B cell (primary cell): ENCODE measurements at places on chromosomes 5 and 9. TPM values are rescaled to one million over a fixed set of nuclear protein-coding genes. Genes with fewer than 3 reads are reported as not detected.

PTGR1 gene
- total RNA-seq, result 0.29 TPM in 1 of 2 replicates, not detected in the other

PCDHA9 gene
- not detected in 2 replicates for total RNA-seq

SEC61B gene
- total RNA-seq, result 70.2 and 78.2 TPM in 2 replicates

WDR38 gene
- not detected in 2 replicates for total RNA-seq

LURAP1L gene
- not detected in 2 replicates for total RNA-seq

ELP1 gene
- 25.8 and 29.4 TPM in 2 replicates for total RNA-seq

- no peaks in the 10 kb centered on the region for H3K4me1 ChIP-seq
- DNase-seq, result no peak
- no peaks in the 10 kb centered on the region for H3K36me3 ChIP-seq
Observed at GRCh38 chr5:80917631-80918030, 42.5 kb upstream of the RASGRF2 start.

DNA sequence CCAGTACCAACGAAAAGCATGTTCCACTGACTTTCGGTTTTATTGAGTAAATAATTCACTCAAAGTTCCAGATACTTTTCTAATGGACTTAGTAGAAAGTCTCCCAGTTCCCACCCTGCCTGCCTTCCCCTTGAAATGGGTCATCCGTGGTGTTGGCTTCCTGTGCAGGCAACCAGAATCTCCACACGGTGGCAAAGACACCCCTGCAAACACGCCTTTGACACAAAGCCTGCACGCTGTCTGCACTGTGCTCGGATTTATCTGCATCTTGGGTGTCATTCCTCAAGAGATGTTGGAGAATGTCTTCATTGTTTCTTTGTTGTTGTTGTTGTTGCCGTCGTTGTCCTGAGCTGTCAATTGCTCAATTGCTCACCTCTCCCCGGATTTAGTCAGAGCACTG lies 150.0 kb upstream of the IRX2 start:
- H3K27me3 ChIP-seq, result no peaks in the 10 kb centered on the region
- H3K4me3 ChIP-seq, result no peak overlapping the region
- H3K4me1 ChIP-seq, result no peaks in the 10 kb centered on the region
- H3K27ac ChIP-seq, result no peak overlapping the region
- H3K36me3 ChIP-seq, result no peaks in the 10 kb centered on the region

GRCh38 chr5:28473531-28474107 lies 1435.2 kb upstream of the CDH9 start:
- no peaks in the 10 kb centered on the region for H3K4me1 ChIP-seq
- DNase-seq, result no peak
- H3K36me3 ChIP-seq, result no peaks in the 10 kb centered on the region
- H3K27ac ChIP-seq, result no peak overlapping the region
- no peak overlapping the region for H3K4me3 ChIP-seq
- H3K27me3 ChIP-seq, result no peaks in the 10 kb centered on the region

DNA sequence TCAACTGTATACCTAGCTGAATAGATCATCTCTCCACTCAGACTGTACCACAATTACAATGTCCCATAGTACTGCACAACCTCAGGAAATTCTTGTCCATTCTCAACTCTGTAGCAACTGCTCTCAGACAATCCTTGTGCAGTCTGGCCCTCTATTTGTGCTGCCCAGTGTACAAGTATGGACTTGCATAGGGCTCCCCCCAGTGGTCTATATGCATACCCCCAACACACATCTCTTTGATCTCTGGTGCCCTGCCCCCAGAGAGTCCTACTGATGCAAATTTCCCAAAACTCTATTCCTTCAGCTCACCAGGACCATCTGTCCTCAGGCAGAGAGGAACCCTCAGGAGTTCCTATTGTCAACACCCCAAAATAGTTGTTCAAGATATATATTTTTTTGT lies 205.3 kb downstream of the SLCO4C1 start:
- no peak overlapping the region for H3K4me3 ChIP-seq
- DNase-seq, result no peak
- H3K27me3 ChIP-seq, result no peaks in the 10 kb centered on the region
- no peaks in the 10 kb centered on the region for H3K4me1 ChIP-seq

DNA sequence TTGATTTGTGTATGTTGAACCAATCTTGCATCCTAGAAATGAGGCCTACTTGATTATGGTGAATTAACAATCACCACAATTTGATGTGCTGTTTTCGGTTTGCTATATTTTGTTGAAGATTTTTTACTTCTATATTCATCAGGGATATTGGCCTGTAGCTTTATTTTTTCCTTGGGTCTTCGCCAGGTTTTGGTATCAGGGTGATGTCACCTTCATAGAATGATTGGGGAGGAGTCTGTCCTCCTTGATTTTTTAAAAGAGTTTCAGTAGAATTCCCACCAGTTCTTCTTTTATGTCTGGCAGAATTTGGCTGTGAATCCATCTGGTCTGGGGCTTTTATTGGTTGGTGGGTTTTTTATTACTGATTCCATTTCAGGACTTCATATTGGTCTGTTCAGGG lies 115.2 kb downstream of the CPLANE1 start:
- H3K4me1 ChIP-seq, result no peaks in the 10 kb centered on the region
- no peak overlapping the region for H3K27ac ChIP-seq
- DNase-seq, result no peak
- no peaks in the 10 kb centered on the region for H3K27me3 ChIP-seq
- no peak overlapping the region for H3K4me3 ChIP-seq

DNA sequence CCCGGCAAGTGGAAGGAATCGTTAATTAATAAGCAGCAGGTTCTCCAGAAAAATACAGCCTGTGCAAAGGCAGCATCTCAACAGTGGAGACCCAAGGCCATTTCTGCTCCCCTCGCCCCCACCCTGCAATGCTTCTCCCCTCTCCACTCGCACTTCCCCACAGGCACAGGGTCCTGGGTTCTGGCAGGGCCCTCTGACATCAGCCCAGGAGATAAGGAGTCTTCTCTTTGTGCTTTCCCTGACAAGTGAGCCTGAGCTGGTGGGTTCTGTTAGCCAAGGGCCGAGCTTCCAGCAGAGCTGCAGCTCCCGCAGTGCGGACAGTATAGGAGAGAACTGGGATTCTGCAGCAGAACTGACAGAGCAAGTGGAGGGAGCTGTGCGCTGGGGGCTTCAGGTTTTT lies 257.5 kb downstream of the NSG2 start:
- H3K27ac ChIP-seq, result no peak overlapping the region
- DNase-seq, result no peak
- no peak overlapping the region for H3K4me3 ChIP-seq
- no peaks in the 10 kb centered on the region for H3K36me3 ChIP-seq
- no peaks in the 10 kb centered on the region for H3K27me3 ChIP-seq
- H3K4me1 ChIP-seq, result no peaks in the 10 kb centered on the region

DNA sequence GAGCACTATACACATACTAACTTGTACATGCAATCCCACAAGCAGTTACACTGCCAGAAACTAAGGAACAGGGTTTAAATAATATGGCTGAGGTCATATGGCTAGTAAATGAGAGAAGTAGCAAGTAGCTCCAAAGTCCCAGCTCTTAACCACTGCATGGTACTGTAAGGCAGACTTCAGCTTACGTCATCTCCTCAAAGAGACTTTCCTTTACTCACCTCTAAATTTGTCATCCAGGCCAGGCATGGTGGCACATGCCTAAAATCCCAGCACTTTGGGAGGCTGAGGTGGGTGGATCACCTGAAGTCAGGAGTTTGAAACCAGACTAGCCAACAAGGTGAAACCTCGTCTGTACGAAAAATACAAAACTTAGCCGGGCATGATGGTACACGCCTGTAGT lies 20.4 kb upstream of the SELENOP start:
- no peak for DNase-seq
- no peak overlapping the region for H3K4me3 ChIP-seq
- H3K27me3 ChIP-seq, result no peaks in the 10 kb centered on the region
- H3K27ac ChIP-seq, result no peak overlapping the region
- no peaks in the 10 kb centered on the region for H3K4me1 ChIP-seq

DNA sequence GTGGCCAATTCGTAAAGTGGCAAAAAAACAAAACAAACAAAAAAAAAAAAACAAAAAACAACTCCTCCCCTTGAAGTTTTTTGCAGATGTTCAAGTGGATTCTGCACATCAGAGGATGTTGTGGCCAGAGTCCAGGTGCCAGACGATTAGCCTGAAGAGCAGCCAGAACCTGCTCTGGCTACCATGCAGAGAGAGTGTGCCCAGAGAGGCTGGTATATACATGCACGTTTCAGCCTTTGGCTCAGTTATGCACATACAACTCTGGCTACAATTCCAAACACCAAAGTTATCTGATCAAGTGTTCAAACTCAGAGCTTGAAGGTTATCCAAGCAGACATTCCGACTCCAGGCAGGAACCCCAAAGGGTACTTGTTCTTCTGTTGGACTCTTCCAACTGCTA lies 34.7 kb downstream of the GGTA1 start:
- no peak overlapping the region for H3K27ac ChIP-seq
- peak; percentile 9 for DNase-seq
- H3K4me1 ChIP-seq, result no peaks in the 10 kb centered on the region

GRCh38 chr5:149227168-149227826 lies 44.4 kb upstream of the AFAP1L1 start:
- H3K27me3 ChIP-seq, result no peaks in the 10 kb centered on the region
- H3K36me3 ChIP-seq, result no peaks in the 10 kb centered on the region
- H3K27ac ChIP-seq, result no peak overlapping the region
- DNase-seq, result no peak
- H3K4me3 ChIP-seq, result no peak overlapping the region

DNA sequence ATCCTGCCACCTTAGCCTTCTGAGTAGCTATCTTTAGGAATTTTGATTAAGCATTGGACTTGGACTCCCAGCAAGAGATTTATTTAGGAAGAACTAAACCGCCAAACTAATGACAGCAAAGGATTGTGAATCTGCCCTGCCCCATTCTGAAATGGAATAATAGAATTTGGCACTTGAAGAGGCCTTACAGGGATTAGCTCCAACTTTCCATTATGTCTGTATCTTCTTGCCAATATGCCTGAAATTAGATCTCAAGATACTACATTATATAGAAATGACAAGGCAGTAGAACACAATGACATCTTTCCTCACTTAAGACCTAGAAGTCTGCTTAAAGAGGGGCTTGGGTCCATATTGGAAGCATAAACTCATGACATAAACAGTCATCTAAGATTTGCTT lies 77.0 kb upstream of the DPYSL3 start:
- no peak for DNase-seq
- no peaks in the 10 kb centered on the region for H3K4me1 ChIP-seq
- H3K36me3 ChIP-seq, result no peaks in the 10 kb centered on the region

DNA sequence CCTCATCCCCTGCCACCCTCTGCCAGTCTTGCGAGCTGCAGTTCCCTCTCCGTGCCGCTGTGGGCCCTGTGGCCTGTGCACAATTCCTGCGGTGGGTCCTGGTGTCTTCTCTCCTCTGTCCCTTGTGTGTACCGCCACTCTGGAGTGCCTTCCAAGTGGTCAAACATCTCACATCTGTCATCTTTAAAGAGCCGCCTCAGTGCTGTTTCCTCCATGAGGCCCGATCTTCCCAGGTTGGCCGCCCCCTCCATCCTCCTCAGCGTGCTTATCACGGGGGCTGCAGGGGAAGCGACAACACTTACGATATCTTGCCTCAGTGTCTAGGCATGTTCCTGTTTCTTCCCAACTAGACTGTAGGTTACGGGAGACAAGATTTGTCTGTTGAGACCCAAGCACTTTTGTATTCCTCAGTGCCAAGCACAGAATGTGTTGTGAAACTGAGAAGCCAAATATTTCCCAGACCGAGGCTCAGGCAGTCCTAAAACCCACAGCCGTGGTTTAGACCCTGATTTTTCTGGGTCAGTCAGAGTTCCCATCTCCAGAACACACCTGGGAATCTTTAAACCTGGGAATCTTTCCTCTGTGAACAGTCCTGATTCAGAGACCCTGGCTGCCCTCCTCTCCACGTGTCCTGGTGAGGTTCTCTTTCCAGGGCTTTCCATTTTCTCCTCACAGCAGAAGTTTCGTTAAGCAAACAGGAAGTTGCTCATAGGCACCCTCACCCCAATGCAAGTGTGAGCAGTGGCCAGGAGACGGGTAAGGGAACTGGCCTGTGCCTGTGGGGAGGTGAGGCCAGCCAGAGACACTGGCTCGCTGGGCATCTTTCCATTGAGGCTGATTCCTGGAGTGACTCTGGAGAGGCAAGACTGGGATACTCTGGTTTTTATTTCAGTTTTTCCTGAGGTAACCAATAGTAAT lies 28.8 kb downstream of the SLC46A2 start:
- H3K4me3 ChIP-seq, result no peak overlapping the region
- peaks cover 3% of the 10 kb centered on the region for H3K36me3 ChIP-seq

GRCh38 chr5:156414391-156414790 lies 87.4 kb downstream of the SGCD start:
- no peaks in the 10 kb centered on the region for H3K27me3 ChIP-seq
- no peaks in the 10 kb centered on the region for H3K4me1 ChIP-seq
- no peak overlapping the region for H3K4me3 ChIP-seq
- no peak for DNase-seq
- H3K27ac ChIP-seq, result no peak overlapping the region

- no peaks in the 10 kb centered on the region for H3K36me3 ChIP-seq
- H3K4me3 ChIP-seq, result no peak overlapping the region
- H3K4me1 ChIP-seq, result no peaks in the 10 kb centered on the region
Observed at GRCh38 chr9:114678795-114679194, 3.2 kb downstream of the TEX48 start.

- H3K36me3 ChIP-seq, result no peaks in the 10 kb centered on the region
- no peaks in the 10 kb centered on the region for H3K4me1 ChIP-seq
- no peaks in the 10 kb centered on the region for H3K27me3 ChIP-seq
- no peak overlapping the region for H3K4me3 ChIP-seq
- no peak overlapping the region for H3K27ac ChIP-seq
Observed at GRCh38 chr9:12863618-12864017, 88.8 kb downstream of the LURAP1L start.
